ENCODE measurements at places on chromosomes 1 and 21.

DNA sequence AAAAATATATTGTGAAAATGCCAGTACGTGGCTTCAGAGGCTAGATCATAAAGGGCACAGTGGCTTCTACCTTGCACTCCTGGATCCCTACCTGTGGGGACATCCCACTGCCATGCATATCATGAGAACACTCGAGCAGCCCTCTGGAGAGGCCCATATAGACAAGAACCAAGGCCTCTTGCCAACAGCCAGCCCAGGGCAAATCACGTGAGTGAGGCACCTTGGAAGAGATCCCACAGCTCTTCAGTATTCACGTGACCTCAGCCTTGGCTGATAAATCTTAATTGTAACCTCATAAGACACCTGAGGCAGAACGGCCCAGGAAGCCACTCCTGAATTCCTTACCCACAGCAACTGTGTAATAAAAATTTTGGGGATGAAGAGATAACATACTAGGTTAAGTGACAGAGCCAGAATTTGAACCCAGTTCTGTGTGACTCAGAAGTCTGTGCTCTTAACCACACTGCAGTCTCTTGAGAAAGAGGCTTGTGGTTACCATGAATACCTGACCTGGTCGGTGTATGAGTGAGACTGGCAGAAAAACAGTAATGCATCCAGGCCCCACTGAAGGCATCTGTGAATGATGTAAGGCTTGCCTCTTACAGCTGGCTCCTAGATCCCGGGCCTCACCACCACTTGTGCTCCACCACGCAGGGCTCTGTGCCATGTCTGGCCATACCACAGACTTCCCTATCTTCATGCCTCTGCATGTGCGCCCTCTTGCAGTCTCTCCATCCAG, 6.9 kb upstream of the A3GALT2 start:
- no peak for DNase-seq

- no peak for DNase-seq
These were observed 21.9 kb downstream of the KIAA1614 start for GRCh38 chr1:180934563-180934962.

- no peak for DNase-seq
These were observed 7.1 kb downstream of the RHOU start for GRCh38 chr1:228742281-228742860.

DNA sequence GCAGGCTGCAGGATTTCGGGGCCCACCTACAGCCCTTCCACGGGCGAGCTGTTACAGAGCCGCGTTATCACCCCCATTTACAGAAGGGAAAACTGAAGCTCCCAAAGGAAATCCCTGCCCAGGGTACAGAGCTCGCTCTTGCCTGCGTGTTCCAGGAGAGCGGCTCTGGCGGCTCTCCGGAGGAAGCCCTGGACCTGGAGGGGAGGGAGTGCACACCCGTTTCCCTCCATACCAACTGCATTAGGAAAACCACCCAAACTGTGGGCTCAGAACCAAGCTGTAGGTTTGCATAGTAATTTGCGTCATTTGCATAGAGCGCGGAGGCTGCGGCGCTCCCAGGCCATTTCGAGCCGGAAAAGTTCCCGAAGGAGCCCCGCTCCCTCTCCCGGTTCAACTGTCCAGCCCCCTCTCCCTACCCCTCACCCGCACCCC, 24.7 kb upstream of the ADGRB2 start:
- no peak for DNase-seq

DNA sequence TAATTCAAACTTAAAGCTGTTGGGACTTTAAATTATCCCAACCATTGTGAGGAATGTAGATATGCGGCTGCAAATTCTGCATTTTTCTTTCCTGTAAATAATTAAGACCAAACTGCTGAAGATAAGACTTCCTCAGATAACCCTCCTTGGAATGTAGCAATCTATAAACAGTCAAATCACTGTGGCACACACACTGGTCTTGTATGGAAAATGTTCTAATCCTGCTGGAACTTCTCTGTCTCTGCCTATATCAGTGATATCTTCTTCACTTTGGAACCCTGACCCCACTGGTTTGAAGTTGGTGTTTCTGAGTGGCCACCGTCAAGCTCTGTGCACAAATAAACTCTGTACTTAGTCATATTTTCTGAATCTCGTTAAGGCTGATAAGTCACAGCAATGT, 32.9 kb downstream of the HSF2BP start:
- DNase-seq, result no peak

DNA sequence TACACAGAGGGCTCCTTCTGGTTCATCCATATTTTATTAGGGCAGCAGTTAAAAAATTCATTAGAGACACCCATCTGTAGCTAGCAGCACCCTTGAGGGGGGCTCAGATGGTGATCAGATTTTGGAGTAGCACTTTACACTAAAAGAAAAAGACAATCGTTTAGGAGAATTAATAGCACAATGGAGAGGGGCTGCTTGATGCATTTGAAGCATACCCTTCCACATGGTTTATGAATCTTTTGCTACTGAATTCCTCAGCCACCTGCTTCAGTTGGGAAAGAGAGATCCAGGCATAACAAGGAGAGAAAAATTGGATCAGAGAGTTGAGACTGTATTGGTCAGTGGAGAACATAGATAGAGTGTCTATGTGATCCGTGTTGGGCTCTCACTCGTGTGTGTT, 54.4 kb downstream of the DISC1 start:
- no peak for DNase-seq

DNA sequence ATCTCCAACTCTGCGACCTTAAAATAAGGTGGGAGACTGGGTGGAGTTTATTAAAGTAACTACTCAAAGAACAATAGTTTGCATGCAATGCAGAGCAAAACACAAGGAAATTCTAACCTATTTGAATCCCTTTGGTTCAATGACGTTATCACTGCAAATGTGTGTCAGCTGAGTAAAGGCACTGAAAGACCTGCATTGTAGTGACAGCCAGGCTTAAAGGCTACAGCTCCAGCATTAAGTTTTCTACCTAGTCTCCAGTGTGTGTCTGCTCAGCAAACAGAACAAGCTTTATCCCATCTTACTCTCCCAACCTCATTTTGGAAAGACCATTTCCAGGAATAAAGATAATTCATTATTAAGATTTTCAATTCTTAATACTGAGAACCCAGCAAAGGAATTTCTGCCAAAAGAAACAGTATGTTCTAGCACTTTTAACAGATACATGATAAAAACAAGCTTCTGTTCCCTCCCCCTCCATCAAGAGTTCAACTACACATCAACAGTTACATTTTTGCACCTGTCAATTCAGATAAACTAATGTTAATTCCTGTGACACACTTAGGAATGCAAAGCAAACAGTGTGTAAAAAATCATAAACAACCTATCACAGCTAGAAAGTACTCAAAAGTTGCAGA, 14.2 kb downstream of the PTP4A2 start:
- no peak for DNase-seq

GRCh38 chr1:211548321-211549091, 30.5 kb downstream of the SLC30A1 start:
- DNase-seq, result no peak

GRCh38 chr1:80059940-80060339, 1053.4 kb upstream of the ADGRL4 start:
- no peak for DNase-seq

DNA sequence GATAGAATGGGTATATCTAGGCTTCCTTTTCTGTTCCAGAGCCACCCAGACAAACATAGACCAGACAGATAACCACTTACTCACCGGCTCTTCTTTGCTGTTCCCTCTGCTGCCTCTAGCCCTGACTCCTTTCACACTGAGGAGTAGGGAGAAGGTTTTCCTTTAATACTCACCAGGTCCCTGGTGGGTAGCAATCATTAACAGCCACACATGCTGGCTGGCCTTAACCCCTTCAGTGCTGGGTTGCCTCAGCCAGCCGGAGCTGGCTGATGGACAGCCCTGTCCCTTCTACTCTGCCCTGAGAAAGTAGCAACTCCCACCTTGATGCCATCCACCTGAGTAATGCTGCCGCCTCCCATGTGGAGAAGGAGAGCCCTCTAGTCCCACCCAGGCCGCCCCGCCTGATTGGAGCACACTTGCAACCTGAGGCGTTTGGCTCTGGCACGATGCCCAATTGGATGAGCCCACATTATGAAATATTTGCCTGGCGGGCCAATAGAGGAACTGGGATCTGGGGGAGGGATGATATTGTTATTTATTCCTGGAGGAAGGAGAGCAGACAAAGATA, 71.6 kb downstream of the PLEKHA6 start:
- DNase-seq, result no peak

Data from activated CD8-positive, alpha-beta memory T cell treated with anti-CD3 and anti-CD28 coated beads for 4 hours (primary cell).